ENCODE measurements at places on chromosomes 11 and 22.

DNA sequence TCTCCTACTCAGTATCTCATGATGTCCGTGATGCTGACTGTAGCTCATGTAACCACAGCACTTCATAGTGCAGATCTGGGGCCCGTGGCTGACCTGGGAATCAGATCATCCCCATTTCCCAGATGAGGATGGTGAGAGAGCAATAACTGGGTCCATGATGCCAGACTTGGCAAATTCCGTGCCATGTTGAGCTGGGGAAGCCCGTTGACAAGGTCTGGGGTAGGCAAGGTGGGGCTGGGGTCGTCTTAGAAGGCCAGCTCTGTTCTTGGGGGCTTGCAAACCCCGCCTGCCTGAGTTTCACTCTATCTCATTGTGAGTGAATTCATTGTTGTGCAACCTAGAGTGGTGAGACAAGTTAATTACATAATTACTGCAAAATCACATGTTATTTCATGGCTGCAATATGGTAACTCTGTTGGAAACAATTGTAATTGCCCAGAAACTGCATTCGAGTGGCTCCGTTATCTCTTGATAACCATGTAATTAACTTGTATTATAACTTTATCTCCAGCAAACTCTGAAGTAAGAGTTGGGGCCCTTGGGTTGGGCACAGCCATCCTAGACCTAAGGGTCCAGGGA, 41.7 kb downstream of the LMO1 start:
- no peak for DNase-seq

DNA sequence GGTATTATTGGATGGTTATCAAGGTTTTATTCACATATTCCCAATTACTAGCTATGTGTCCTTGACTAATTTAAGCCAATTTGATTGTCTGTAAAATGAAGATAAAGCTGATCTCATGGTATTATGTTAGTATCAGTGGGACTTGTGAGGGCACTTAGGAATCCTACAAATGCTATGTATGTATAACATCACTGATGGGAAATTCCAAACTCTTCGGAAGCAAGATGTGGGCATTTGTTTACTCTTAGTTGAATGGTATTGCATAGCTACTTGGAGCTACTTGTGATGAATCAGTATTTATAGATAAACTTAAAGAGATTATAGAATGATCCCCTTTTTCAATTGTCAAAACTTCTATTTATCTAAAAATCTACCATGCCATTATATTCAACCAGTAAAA, 239.9 kb downstream of the CNTN5 start:
- no peak for DNase-seq

DNA sequence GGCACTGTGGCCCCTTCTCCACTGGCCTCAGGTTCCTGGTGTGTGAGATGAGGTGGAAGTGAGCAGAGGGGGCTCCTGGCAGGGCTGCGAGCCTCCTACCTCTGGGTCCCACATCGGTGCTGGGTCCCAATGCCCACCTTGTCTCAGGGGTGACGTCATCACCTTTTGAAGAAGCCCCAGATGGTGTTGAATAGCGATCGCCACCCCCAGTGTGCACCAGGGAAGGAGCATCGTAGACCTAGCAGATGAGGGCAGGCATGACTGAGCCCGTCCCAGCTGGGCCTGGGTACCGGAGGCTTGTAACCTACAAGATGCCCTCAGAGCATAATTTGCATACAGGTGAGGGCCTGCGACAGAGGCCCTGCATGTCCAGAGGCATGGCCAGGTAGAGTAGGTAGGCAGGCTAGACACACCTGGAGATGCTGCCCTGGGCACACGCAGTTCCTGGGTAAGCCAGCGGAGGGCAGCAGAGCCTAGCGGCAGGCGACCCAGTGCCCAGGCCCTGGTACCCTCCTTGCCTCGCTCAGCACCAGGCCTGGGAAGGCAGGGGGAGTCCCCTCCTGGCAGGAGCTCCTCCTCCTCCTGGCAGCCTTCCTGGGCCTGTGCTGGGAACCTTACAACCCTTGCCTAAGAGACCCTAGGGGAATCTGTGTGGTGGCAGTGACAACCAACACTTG, 52.5 kb downstream of the TPCN2 start:
- DNase-seq = peak; percentile 63

GRCh38 chr11:59771605-59772004, 16.4 kb downstream of the STX3 start:
- no peak for DNase-seq

DNA sequence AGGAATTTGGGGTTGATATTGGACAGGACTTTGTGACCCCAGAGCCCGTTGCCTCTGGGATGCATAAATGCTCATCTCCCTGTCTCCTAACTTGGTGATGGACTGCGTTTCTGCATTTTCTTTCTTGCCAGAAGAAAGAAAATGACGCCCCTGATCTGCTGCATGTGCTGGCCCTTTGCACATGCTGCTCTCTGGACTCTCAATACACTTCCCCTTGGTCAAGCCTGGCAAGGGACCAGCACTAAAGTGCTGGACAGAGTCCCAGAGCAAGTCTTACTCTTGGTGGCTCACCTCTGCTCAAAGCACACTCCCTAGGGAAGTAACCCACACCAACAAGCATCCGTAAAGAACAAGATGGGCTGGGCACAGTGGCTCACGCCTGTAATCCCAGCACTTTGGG, 40.7 kb downstream of the MYH9 start:
- DNase-seq = no peak

DNA sequence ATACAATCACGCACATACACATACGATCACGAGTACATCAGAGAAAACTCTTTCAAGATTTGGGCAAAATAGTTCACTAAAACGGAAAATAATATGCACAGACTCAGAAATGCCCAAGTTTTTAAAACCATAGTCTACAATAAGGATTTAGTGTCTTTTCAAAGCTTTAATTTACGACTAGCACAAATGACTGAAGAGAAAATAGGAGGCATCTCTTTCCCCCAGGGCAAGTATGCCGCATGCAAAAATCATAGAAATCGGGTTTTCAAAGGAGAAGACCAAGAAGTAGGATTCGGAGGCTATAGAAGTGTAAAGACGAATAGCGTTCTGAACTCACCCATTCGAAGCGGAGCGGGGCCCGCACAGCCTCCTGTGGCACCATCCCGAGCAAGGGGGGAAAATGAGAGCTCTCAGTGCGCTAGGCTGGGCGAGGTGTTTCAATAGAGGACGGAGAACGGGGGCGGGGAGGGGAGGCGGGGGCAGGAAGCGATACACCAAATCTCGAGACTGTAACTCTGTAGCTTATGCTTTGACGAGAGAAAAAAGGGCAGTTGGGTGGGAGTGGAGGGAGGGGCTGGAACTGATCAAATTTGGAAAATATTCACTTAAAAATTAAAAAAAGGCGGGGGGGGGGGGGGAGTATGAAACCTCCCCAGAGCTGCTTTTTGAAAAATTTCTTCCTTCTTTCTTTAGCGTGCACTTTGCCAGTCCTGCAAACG, 15.8 kb downstream of the BLID start:
- DNase-seq = no peak

DNA sequence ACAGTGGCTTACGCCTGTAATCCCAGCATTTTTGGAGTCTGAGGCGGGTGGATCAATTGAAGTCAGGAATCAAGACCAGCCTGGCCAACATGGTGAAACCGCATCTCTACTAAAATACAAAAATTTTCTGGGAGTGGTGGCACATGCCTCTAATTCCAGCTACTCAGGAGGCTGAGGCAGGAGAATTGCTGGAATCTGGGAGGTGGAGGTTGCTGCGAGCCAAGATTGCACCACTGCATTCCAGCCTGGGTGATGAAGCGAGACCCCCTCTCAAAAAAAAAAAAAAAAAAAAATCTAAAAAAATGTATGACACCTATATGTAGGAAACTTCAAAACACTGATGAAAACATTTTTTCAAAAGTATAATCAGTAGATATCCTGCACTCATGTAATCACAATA, 242.7 kb upstream of the CHORDC1 start:
- no peak for DNase-seq

DNA sequence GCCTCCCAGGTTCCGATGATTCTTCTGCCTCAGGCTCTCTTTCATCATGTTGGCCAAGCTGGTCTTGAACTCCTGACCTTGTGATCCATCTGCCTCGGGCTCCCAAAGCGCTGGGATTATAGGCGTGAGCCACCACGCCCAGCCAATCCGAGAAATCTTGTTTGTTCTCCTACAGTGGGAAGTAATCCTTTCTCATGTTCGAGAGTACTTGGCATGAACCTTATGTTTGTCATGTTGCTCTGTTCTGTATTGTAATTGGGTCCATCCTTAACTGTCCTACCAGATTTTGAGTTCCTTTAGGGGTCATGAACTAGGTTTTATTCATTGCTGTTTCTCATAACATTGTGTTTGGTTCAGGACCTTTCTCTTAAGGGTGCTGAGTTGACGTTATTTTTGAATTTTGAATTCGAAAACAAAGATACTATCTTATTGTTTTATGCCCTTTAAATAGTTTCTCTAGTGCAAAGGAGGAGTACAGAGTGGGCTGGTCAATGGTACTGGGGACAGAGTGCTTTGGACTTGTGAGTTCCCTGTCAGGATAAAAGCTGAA, 113.4 kb upstream of the RRM1 start:
- no peak for DNase-seq

DNA sequence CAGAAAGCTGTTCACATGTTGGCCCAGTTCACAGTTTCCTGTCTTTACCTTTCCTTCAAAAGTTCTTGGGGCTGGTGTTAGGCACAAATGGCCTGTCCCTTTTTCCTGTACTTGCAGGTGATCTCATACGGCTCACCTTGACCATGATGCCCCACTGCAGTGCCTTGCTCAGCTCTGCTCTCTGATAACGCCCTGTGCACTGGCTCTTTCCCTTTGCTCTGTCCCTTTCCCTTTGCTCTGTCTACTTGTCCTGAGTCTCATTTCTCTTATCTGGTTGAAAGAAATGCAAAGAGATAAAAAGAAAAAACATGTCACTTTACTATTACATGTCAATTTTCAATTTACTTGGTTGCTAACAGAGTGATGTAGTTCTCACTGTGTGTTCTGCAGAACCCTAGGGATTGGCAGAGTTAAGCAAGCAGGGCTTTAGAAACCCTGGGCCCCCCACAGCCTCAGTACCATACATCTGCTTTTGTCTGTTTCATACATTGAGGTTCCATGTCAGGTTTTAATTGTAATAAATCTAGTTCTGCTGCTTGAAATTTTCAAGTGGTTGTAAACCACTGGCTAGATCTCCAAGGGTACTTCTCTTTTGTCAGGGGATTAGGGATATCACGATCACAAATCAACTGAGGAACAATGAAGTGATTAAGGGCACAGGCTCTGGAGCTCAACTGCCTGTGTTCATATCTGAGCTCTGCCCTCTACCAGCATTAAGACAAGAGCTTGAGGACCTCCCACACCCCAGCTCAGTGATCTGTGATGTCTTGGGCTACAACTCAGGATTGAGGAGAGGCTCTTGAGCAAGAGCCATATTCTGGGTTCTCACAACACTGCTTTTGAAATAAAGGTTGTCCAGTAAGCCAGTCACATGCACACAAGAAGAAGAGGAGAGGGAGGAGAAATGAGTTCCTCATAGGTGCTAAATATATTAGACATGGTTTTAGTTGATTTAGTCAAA, 16.3 kb upstream of the SORL1 start:
- DNase-seq = no peak

- no peak for DNase-seq
Measured at GRCh38 chr11:76644591-76644990, 26.0 kb downstream of the LRRC32 start.

- no peak for DNase-seq
Measured at GRCh38 chr11:34124885-34125668, 19.6 kb downstream of the NAT10 start.

GRCh38 chr22:47089796-47090460, 327.5 kb downstream of the TBC1D22A start:
- no peak for DNase-seq

DNA sequence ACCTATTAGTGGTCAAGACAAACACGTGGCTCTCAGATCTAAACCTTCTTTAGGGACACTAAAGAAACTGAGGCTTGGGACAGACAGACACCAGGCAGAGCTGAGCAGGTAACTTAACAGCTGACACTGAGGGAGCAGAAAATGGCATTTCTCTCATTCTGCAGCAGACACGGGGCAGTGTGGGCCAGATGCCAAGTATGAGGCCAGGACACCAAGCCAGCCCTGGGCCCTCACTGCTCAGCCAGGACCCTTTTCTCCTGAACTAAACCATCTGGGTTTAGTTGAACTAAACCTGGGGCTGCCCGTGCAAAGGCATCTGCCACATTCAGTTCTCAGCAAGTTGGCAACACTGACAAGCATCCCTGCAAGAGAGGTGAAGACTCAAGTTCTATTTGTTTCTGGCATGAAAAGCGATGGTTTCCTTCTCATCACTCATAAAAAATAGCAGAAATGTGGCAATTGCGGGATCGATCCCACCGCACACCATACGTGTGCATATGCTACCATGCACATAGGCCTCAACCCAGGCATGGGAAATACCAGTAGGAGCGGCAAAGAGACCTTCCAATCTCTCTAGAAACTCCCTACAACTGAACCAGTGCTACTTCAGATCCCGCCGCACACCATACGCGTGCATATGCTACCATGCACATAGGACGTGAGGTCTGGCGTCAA, 100.1 kb upstream of the BID start:
- DNase-seq = no peak

GRCh38 chr11:96012086-96012824, 88.3 kb upstream of the MTMR2 start:
- no peak for DNase-seq

DNA sequence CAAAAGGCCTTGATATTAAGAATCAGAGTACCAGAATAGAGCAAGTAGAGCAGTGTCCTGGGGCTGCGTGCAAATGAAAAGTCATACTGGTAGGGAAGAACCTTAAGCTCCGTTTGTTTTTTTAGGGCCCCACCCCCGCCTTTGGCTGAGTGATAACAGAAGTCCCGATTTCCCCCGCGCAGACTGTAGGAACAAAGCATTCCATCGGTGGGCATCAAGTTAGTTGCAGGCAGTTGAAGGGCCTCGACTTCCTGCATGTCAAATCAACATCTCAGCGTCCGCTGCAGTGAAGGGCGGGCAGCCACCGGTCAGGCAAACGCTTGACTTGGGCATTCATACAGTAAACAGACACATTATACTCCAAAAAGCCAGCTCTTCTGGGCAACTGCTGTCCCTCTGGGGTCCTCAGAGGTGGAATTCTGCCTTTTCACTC, 11.7 kb downstream of the LRP4 start:
- DNase-seq = no peak

DNA sequence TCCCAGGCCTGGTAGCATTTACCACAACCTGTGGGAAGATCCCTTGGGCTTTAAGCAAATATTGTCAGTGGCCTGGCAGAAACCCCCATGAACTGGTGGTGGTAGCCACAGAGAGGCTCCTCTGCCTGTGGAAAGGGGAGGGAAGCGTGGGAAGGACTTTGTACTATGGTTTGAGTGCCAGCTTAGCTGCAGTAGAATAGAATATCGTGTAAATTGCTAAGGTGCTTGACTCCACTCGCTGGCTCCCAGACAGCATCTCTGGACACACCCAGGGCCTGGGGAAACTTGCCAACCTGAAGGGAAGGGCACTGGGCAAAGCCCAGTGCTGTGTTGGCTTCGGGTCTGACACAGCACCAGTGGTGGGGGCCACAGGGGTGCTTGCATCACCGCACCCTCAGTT, 52.6 kb downstream of the XRRA1 start:
- no peak for DNase-seq

GRCh38 chr11:13012056-13012661, 3.0 kb downstream of the RASSF10 start:
- no peak for DNase-seq

- DNase-seq = no peak
Measured at GRCh38 chr11:113193016-113193415, 121.4 kb upstream of the TTC12 start.

- DNase-seq = no peak
Measured at GRCh38 chr22:17159504-17159951, 451 bp upstream of the HDHD5 start.

GRCh38 chr22:23675502-23676415, 15.1 kb upstream of the RGL4 start:
- DNase-seq = no peak

GRCh38 chr11:76096552-76096951, 109.8 kb downstream of the WNT11 start:
- DNase-seq = no peak

Data from activated naive CD4-positive, alpha-beta T cell (primary cell).